ENCODE measurements at places on chromosomes 1 and 21. TPM values are rescaled to one million over a fixed set of nuclear protein-coding genes. Genes with fewer than 3 reads are reported as not detected.

The CHI3L2 gene
- total RNA-seq: not detected

DNA sequence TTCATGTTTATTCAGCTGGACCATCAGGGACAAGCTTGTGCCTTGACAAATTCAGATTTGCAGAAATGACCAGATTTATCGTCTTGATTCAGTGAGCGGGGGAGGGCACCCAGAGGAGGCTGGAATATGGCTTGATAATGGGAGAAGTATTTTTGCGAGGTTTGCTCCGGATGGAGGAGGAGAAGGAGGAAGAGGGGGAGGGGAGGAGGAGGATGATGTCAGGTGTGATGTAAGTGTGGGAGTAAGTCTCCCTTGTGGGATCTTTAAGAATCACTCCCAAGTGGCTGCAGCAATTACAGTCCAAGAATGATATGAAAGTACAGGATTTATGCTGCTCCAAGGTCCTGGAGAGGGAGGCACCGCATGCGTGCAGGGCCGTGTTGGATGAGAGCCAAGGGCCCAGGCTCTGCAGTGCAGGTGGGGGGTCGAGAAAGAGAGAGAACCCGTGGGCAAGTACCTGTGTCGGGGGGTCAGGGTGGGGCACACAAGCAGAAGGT lies 5.6 kb upstream of the ZNF496 start:
- peak; percentile 18 for DNase-seq

The TRABD2B gene
- not detected for total RNA-seq

DNA sequence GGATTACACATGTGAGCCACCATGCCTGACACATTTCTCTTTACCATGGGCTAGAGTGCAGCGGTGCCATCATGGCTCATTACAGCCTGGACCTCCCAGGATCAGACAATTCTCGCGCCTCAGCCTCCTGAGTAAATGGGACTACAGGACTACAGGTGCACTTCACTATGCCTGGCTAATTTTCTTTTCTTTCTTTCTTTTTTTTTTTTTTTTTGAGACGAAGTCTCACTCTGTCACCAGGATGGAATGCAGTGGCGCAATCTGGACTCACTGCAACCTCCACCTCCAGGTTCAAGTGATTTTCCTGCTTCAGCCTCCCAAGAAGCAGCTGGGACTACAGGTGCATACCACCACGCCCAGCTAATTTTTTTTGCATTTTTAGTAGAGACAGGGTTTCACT lies 14.8 kb upstream of the KIF1B start:
- peak; percentile 68 for DNase-seq

- DNase-seq: no peak
Observed at GRCh38 chr1:182169203-182169602, 107.7 kb upstream of the ZNF648 start.

The KPRP gene
- total RNA-seq: not detected

The FCRL4 gene
- not detected for total RNA-seq

DNA sequence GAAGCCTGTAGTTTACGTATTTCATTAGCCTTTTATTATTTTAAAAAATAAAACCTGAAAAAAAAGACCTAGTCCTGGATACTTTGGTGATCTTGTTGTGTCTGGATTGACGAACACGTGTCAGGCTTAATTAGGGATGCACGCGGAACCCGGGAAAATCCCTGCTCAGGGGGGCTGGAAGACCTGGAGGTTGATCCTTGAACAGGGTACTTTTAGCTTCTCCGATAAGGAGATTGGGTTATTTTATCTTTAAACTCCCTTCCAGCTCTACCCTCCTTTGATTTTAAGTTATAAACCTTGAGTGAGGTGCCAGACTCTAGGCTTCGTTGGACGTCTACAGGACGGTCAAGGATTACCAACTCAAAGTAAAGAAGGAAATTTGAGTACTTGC lies 552 bp upstream of the ZNF691 start:
- peak; percentile 39 for DNase-seq

The FCRL2 gene
- not detected for total RNA-seq

GRCh38 chr1:46274225-46275029 lies 26.9 kb downstream of the RAD54L start:
- DNase-seq: no peak

The SLC44A5 gene
- total RNA-seq: 0.91 TPM

DNA sequence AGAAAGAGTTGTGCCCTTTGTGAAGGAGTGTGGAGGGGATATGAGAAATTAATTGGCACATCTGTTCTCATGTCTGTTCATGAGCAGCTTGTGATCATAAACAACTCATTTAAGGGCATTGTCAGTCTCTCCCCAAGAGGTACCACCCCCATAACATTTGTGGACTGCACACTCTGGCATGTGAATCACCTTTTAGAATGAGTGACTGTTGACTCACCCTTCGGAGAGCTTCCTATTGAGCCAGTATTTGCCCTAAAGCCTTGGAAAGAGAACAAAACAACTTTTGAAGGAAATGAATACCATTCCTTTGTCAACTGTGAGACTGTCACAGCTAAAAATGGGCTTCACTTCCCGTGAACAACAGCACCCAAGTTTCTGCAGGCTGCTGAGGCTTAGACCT lies 27.5 kb upstream of the MYSM1 start:
- peak; percentile 95 for DNase-seq

DNA sequence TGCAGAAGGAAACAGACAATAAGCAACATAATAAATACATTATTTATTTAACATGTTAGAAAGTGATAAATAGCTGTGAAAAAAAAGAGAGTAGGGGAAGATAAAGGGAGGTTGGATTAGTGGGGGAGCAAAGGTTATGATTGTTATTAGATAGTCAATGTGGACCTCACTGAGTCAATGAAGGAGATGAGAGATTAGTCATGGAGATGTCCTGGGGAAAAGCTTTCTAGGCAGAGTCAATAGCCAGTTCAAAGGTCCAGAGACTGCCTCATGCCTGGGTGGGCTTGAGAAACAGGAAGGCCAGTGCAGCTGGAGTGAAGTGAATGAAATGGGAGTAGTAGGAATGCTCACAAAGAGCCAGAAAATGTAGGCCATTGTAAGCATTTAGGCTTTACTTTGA lies 187.1 kb upstream of the CACYBP start:
- DNase-seq: no peak

GRCh38 chr1:31786366-31787060 lies 22.4 kb upstream of the ADGRB2 start:
- no peak for DNase-seq

DNA sequence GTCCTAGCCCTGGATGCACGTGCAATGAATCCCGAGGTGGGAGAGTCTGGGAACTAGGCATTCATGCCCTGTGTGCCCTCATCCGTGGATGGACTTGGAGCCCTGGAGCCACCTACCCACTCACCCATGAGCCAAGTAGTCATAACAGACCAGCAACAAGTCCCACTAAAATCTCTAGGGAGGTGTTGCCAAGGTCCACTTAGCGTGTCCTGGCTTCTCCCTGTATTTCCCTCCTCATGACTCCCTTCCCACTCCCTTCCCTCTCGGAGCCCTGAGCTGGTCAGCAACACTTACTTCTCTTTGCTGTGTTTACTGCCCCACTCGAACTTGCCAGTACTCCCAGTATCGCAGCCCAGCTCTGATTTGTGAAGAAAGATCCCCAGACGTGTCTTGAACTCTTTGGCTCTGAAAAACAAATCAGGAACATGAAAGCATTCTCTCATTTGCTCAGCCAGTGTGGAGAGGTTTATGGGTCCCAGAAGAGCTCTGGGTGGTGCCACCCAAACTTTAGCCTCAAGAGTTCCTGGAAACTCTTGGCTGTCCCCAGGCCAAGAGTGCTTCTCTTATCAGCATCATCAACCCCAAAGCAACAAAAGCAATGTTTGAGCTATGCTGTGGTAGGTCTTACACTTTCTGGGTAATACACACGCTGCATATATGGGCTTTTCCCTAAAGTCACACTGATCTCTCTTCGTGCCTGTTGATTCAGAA lies 1.1 kb downstream of the RGS16 start:
- DNase-seq: no peak

The PDC gene
- not detected for total RNA-seq

DNA sequence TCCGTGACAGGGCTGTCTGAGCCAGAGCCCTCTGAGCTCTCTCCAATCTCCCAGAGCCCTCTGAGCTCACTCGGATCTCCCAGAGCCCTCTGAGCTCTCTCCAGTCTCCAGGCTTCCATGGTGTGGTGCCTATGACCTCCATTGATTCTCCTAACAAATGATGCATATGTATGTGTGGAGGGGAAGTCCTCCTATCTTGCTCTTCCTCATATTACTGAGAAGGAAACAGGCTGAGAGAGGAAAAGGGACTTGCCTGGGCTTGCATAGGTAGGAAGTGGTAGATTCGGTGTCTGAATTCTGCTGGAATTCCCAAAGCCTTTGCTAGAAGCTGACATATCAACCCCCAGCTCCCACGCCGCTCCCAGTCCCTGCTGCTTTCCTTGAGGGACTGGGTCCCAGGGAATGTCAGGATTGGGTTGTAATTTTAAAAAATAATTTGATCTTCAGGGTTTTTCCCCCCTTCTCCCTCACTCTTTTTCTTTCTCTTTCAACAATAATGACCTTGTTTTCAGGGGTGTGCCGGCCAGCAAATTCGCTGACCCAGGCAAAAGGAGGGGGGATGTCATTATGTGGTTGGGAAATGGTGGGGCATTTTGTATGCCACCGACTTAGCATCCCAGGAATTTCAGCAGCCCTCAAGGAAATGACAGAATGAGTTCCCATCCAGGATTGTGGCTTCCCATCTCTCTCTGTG lies 42.3 kb upstream of the RUNX3 start:
- no peak for DNase-seq

DNA sequence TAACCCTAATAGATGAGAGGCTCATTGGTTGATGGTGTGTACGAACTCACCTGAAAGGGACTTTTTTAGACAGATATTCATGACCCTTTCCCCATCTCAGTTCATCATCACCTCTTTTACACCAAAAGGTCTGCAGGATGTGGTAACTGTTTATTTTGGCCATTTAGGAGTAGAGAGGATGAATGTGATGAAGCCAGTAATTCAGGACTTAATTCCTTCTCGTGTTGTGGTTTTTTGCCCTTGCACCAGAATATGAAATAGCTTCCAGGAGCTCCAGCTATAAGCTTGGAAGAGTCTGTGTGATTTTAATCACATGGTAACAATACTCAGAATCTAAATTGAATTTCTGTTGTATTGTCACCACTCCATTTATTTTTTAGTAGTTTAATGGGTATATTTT lies 189.4 kb upstream of the KCTD3 start:
- no peak for DNase-seq

The SDC3 gene
- 53.2 TPM for total RNA-seq

The SMIM1 gene
- not detected for total RNA-seq

The GNG12 gene
- 209 TPM for total RNA-seq

The FMO4 gene
- 0.39 TPM for total RNA-seq

The SYT6 gene
- not detected for total RNA-seq

- DNase-seq: peak; percentile 9
Observed at GRCh38 chr1:172108161-172108893, 267.0 kb downstream of the DNM3 start.

- no peak for DNase-seq
Observed at GRCh38 chr1:211541720-211542477, 37.1 kb downstream of the SLC30A1 start.

The VWA5B1 gene
- total RNA-seq: not detected

DNA sequence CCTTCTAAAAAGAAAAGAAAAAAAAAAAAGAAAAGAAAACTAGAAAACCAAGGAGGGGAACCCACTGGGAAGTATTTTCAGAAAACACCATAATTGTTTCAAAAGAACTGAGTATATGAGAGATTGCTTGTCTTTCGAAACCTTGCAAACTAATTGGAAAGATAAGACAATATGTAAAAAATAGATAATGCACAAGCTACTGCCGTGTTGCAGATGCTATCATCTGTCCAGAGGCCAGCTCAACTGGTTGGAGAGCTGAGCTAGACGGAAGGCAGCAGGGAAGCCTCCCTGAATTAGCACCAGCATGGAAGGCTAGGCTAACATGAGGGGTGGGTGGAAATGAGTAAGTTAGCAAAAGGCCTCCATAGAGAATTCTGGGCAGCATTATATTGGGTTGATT lies 16.2 kb upstream of the CACHD1 start:
- DNase-seq: no peak

All from Daoy (cell line).